NCI-H1436 (cell line): ENCODE measurements at places on chromosomes 6 and 20.
A peak's percentile ranks its signal among the peaks of the same experiment; 100 is the strongest.

DNA sequence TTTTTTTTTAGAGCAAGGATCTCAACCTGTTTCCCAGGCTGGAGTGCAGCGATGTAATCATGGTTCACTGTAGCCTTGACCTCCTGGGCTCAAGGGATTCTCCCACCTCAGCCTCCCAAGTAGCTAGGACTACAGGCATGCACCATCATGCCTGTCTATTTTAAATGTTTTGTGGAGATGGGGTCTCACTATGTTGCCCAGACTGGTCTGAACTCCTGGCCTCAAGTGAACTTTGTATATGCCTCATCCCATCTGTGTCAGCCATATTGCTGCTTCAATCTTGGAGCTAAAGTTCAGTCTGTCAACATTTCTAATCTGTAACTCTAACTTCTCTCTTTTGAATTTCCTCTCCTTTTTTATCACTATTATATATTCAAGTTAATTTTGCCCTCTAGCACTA lies 54.3 kb downstream of the CD164 start:
- DNase-seq = no peak

DNA sequence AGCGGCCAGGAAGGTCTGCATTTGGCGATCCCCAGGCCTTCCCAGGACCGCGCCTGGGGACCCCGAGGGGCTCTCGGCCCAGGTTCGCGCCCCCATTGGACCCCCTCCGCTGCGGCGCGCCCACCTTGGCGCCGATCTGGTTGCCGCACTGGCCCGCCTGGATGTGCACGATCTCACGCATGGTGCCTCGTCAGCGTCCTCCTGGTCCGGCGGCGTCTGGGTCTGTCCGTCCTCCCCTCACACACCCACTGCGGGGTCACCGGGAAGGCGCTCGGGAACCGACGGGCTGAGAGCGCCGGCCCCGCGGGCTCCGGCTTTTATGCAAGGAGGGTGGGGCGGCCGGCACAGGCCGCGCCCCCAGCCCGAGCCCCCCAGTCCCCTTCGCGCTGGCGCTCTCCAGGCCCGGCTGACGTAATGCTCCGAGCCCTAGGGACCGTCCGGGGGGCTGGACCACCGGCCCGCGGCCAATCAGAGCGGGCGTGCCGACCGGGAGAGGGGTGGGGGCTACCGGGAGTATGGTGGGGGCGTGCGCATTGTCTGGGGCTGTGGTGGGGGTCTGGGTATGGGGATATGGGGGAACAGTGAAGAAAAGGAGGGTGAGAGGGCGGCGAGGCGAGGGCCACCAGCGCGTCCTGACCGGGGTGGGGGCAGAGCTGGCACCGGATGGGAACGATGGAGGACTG lies at the start of gene TUBB2B:
Gene TUBB2B, minus strand, starts transcription at position 291 of the 683 bp plus-strand sequence. Its CDS starts 110 bp downstream, at position 181.
- peak; percentile 95 for DNase-seq

GRCh38 chr6:17101422-17102257 lies at the start of gene STMND1:
STMND1 (plus strand) TSS chr6:17102050; CDS start chr6:17102258, 208 bp downstream.
- peak; percentile 59 for DNase-seq

DNA sequence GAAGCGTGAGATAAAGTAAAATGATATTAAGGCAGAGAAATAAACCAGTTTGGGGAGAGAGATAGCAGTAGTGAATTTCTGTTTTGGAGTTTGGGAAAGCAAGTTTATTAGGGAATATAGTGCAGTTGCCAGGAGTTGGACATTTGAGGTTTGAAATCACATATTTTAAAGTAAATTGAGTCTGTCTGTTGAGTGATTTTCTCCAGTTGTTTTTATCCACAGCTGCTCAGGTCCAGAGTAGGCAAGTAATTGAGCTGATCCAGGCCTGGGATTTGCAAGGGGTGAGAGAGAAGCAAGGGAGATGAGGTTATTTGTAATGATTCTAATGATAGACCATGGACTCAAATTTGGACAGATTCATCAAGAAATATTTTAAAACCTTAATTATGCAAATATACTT lies 481.9 kb downstream of the UTRN start:
- DNase-seq = no peak
